ENCODE measurements at places on chromosomes 3 and 15. TPM values are rescaled to one million over a fixed set of nuclear protein-coding genes. Genes with fewer than 3 reads are reported as not detected.

CCDC9B gene
- total RNA-seq, result 1.2 TPM

GRCh38 chr3:72175296-72175858, 390.4 kb upstream of the PROK2 start:
- no peak for DNase-seq

DNA sequence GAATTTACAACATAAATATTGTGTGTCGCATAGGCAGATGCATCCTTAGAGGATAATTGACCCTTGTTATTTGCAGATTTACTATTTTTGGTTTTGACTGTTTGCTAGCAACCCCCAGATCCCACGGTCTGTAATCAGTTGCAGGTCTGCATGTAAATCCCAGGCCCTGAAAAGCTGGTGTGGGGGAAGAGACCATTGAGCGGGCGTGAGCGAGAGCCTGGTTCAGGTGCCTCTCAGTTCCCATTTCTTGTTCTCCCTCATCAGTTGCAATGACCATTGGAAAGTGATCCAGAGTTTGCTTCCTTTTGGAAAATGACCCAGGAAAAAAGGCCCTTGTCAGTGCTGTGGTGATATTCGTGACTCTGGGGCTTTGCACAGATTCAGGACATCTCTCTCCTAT, 238.9 kb downstream of the UACA start:
- no peak for DNase-seq

- peak; percentile 77 for DNase-seq
These were observed 670 bp upstream of the ATP13A3 start for GRCh38 chr3:194487289-194488054.

DNA sequence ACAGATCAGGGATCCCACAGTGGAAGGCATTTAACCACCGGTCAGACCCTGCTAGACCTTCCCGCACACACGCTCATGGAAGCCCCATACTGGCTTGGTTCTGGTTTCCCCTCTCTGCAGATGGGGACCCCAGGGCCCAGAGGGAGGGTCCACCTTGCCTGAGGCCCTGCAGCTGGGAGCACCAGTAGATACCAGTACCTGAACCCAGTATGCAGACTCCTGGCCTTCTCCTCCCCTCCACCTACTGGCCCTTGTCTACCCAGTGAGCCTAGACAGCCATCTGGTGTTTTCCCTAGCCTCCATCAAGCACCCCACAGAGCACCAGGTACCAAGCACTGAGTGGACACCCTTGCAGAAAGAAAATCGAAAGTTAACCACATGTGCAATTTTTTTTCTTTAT, 65.1 kb downstream of the MEGF11 start:
- DNase-seq, result no peak

DNA sequence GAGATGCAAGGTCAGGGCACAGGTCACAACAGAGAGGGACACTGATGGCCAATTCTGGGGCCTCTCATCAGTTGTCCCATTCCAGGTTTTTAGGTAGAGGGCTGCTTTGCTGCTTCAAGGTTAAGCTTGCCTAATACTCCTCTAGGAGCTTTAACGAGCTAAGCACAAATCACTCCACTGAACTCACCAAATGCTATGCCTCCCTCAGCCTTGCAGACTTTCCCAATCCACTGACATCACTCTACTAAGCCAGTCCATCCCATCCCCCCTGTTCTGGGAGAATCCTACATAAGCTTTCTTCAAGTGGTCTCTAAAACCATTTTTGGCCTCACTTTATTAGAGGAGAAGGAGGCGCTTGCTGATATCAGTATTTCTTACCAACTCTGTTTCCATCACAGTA, 24.8 kb upstream of the PDCD6IP start:
- peak; percentile 18 for DNase-seq

DNA sequence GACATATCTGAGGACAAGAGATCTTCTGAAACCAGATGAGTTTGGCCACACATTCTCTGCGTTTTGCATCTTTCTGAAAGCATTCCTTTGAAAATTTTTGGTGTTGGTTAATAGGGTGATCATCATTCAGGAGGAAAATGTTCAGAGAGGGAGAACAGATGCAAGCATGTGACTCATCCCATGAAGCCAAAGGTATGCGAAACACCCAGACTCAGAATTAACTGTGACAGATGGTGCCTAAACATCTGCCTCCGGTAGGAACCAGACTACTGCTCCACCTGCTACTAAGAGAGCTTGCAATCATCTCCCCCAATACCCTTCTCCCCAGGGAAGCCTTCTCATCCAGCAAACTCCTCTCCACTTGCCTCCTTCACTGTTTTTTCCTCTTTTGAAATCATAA, 46.2 kb downstream of the TRIM69 start:
- DNase-seq, result no peak

DNA sequence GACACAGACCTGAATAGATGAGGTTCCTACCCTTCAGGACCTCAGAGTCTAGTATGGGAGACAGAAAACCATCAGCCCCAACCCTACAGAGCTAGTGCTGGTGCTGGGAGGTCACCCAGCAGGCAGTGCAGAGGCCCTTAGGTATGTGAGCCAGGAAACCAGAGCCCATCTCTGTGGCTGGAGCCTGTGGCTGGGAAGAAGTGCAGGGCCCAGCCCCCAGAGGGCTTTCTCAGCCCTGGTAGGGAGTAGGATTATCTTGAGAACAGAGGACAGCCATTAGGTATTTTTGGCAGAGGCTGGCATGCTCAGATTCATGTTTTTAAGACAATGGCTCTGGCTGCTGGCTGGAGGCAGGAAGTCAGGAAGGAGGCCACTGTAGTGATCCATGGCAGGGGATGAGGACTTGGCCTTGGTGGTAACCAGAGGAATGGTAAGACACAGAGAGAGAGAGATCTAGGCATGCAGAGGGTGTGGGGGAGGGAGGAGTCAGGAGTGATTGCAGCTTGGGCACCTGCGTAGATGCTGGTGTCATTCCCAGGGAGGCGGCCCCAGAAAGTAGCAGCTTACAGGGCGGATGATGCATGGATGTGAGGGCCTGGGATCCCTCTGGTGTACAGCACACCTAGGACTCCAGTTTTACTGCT, 220.9 kb upstream of the EIF1B start:
- DNase-seq, result peak; percentile 11

- DNase-seq, result no peak
These were observed 61.8 kb downstream of the RUBCN start for GRCh38 chr3:197674741-197675562.

DNA sequence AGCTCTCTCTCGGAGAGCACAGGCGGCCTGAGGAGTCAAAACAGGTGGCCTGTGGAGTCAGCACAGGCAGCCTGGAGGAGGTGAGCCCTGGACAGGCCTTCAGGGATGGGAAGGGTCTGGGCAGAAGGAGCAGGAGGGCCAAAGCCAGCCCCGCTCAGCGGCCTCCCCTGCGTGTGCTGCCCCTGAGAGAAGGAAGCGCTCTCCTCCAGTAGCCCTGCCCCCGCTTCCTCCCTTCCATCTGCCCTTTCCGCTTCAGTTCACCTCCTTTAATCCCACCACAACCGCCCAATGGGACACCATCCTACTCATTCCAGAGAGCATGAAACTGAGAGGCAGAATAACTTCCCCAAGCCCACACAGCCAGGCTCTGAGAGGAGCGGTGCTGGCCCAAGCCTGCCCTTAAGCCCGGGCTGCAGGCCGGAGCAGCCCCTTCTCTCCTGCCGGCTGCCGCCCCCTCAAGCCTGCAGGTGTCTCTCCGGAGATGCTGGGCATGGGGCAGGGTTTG, 3.2 kb upstream of the NR2E3 start:
- DNase-seq, result peak; percentile 78

- no peak for DNase-seq
These were observed 47.5 kb downstream of the FOXL2 start for GRCh38 chr3:138899351-138899991.

GRCh38 chr3:22349215-22349851, 598.3 kb upstream of the ZNF385D start:
- no peak for DNase-seq

DNA sequence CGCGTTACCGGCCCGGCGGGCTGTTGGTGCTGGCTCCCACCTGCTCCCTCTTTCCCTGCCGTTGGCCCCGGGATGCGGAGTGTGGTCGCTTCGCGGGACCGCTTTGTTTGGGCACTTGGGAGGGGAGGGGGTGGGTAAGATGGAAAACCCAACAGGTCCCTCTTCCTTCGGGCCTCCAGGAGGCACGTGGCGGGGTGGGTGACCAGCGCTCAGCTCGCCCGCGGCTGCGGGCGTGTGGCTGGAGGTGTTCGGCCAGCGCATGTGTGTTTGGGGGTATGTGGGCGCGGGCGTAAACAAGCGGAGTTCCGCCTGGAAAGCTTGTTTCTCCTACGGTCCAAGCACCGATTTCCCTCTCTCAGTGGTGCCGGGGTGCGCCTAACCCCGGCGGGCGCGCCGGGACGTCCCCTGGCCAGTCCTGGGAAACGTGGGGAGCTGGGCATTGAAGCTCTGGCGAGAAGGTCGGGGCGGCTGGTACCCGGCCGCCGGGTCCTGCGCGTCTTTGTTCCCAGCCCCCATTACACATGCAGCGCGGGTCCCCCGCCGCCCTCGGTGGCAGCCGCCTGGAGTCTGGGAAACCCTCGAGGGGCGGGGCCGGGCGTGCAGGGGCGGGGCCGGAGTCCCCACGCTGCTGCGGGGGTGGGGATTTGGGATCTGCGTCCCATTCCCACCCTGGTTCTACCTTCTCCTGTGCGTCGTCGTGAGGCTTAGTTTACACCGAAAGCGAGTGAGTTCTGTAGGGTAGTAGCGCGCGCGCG, 1.4 kb downstream of the ACVR2B start:
- DNase-seq, result peak; percentile 89

DNA sequence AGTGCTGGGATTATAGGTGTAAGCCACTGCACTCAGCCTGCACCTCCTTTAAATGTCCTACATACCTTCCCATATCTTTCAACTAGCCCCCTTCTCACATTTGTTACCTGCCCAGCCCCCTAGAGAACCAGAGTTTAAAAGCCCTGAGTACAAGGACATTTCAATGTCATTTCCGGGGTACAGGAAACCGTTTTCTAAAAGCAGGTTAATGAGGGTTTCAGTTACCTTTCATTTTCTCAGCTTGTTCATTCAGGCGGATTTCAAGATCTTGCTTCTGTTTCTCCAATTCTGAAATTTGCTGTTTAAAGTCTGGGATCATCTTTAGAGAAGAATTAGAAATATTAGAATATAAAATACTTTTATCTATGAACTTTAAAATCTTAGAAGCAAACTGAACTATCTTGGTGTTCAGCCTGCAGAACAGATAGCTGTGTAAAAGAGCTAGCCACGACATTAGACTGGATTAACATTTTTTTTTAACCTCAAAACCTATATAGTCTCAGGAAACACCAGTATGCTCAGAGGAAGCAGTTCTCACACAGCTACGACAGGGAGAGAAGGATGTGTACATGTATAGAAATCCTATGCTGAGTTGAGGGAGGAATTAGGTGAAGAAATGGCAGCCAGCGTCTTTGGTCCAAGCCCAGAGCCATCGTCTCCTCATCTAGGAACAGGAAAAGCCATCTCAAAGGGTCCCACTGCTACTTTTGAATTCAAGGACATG, 29.9 kb upstream of the GNB5 start:
- DNase-seq, result no peak

DNA sequence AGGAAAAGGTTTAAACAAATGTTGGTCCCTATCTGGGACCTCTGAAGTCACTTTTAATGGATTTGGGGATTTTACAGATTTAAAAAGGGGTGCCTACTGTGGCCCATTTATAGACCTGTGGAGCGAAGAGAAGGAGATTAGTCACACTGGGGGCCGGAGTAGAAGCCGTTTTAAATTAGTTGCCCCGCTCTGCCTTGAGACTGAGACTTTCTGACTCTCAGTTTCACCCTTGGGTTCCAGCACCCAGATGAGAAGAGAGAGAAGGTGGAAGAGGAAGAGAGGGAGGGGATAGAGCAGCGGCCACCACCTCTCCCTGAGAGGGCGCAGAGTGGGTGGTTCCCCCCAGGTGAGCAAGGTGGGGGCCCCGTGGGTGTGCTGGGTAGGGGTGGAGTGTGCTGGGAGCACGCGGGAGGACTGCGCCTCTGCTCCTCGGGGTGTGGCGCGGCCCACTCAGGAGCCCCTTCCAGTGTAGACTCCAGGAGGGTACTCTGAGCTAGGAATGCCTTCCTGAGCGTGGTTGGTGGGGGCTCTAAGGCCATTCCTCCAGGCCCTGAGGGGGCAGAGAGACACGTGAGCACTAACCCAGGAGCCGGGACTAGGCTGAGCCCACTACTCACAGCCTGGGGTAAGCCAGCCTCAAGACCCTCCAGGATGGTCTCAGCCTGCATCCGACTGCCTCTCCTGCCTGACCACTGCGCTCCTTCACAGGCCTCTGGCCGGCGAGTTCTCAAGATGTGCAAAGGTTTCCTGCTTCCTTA, 32.6 kb upstream of the RAB6B start:
- DNase-seq, result no peak

CHRM5 gene
- total RNA-seq, result not detected

DNA sequence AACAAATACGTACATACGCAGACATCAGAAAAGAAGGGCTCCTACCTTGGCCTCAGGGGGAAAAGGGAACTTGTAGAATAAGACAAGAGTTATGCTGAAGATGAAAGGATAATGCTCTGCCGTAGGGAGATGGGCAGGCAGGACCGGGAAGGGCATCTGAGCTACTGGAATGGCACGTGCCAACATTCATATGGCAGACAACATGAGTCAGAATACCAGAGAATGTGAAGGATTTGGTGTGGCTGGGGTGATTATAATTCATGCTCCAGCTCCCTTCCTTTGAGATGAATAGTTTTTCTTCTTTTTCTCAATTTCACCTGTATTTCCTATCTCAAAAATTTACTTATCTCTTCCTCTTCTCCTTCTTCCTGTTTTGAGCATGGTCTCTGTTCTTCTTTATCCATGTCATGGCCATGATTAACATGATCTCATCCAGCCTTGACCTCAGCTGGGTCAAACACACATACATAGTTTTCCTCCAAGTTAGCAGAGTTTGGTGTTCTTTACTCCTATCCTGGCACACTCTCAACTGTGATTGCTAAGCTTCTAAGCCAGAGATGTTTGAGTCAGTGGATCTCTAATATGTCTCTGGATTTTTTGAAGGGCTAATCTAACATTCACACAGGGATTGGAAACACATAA, 507.0 kb downstream of the FOXP1 start:
- no peak for DNase-seq

DNA sequence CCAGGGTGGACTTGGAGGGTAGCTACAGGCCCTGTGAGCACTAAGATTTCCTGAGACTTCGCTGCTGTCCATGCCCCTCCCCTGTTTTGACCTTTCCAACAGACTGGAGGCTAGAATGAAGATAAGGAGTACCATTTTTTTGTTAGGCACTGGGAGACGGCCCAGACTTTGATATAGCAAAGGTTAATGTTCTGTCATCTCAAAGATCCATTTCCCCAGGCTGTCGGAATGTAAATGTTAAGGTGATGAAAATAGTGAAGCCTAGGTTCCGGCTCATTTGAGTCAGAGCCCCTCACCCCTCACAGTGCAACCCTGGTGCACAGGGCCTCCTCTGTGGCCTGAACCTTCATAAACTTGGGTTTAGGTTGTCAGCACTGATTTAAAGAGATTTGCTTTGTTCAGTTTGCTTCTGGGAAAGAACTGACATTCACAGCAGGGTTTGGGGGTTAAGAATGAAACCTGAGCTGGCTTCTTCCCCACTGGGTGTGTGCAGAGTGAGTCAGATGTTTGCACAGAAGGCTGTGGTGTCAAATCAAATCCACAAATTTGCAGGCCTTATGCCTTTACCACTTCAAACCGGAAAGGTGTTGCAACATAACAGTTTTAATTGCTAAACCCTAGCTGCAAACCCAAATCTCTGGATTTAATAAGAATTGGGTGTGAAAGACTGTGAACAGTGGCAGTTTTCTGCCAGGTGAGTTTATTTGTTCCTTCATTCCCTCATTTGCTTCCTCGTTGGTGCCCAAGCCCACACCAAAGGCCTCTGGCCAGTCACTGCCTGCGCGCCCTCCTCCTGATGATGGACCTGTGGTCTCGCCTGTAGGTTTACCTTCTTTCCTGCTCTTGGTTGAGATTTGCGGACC, 20.6 kb upstream of the KCTD6 start:
- no peak for DNase-seq

FAM107A gene
- total RNA-seq, result 1.0 TPM

- DNase-seq, result peak; percentile 85
These were observed 4.7 kb upstream of the FAM240A start for GRCh38 chr3:46607603-46608028.
